Neural progenitor cell (in vitro differentiated cells): ENCODE measurements at places on chromosomes 3 and 15. TPM values are rescaled to one million over a fixed set of nuclear protein-coding genes. Genes with fewer than 3 reads are reported as not detected.

MKRN2 gene
- 26.2 and 26.5 TPM in 2 replicates for total RNA-seq

ROPN1 gene
- total RNA-seq, result not detected in 2 replicates

SNURF gene
- 21.1 and 40.1 TPM in 2 replicates for total RNA-seq

TM4SF18 gene
- not detected in 2 replicates for total RNA-seq

MCF2L2 gene
- 10.4 and 11.1 TPM in 2 replicates for total RNA-seq

SLC41A3 gene
- total RNA-seq, result 24.9 and 52.3 TPM in 2 replicates

DNA sequence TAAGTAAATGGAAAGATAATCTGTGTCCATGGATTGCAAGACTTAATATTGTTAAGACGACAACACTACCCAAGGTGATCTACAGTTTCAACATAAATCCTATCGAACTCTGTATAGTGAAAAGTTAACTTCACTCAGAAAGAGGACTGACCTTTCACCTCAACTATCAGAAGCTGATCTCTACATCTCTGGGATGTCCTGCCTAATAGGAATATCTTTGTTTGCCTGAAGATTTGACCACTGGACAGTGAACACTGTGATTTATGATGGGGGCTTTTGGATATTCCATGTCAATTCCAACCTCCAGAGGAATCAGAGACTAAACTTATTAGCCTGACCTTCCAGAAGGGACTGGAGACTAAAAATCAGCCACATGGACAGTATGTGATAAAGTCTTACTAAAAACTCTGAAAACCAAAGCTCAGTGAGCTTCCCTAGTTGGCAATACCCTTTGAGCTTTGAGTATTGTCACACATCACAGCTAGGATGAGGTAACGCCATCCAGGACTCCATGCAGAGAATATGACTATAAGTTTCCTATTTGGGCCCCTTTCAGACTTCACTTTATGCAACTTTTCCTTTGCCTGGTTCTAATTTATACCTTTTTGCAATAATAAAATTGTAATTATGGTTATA is 164.9 kb upstream of the SETMAR start:
- H3K4me3 ChIP-seq, result no peak overlapping the region
- no peak for DNase-seq
- H3K4me1 ChIP-seq, result no peaks in the 10 kb centered on the region
- no peaks in the 10 kb centered on the region for H3K27me3 ChIP-seq
- no peak overlapping the region for H3K27ac ChIP-seq

GRCh38 chr3:100069472-100069871 is 44.8 kb downstream of the FILIP1L start:
- no peaks in the 10 kb centered on the region for H3K27me3 ChIP-seq
- peaks cover 11% of the 10 kb centered on the region for H3K4me1 ChIP-seq
- H3K36me3 ChIP-seq, result no peaks in the 10 kb centered on the region

- H3K4me3 ChIP-seq, result no peak overlapping the region
- no peaks in the 10 kb centered on the region for H3K27me3 ChIP-seq
- no peaks in the 10 kb centered on the region for H3K36me3 ChIP-seq
- H3K4me1 ChIP-seq, result peaks cover 13% of the 10 kb centered on the region
These were observed 420.7 kb downstream of the ZNF385D start for GRCh38 chr3:21330293-21330692.

DNA sequence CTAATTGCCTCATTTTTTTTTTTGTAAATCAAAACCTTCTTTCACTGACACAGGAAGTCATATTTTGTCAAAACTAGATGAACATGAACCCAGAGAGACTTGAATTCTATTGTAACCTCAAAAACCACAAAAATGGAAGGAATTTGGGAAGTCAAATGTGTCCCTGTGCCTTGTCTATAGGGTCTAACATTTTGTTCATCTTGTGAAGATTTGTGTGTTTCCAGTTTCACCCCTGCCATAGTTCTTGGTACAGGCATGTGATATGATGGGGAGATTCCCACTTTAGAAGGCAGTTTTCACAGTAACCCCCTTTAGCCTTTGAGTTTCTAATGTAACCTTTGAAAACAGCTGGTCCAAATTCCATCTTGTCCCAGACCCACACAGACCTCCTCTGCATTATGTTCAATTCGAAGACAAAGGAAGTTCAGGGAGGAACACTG is 318.5 kb upstream of the ADAMTS9 start:
- H3K36me3 ChIP-seq, result no peaks in the 10 kb centered on the region
- no peak for DNase-seq
- no peaks in the 10 kb centered on the region for H3K4me1 ChIP-seq
- no peaks in the 10 kb centered on the region for H3K27me3 ChIP-seq
- H3K4me3 ChIP-seq, result no peak overlapping the region

DNA sequence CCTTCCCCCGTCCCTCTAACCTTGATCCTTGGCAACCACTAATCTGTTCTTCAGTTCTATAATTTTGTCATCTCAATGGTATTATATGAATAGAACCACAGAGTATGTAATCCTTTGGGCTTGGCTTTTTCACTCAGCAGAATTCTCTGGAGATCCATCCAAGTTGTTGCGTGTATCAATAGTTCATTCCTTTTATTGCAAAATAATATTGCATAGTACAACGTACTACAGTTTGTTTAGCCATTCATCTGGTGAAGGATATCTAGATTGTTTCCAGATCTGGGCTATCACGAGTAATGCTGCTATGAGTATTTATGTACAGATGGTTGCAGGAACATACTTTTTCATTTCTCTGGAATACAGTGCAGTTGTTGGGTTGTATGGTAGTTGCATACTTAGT is 76.2 kb downstream of the PLXNA1 start:
- no peak for DNase-seq
- H3K27ac ChIP-seq, result no peak overlapping the region
- no peaks in the 10 kb centered on the region for H3K27me3 ChIP-seq
- peaks cover 5% of the 10 kb centered on the region for H3K4me1 ChIP-seq

DNA sequence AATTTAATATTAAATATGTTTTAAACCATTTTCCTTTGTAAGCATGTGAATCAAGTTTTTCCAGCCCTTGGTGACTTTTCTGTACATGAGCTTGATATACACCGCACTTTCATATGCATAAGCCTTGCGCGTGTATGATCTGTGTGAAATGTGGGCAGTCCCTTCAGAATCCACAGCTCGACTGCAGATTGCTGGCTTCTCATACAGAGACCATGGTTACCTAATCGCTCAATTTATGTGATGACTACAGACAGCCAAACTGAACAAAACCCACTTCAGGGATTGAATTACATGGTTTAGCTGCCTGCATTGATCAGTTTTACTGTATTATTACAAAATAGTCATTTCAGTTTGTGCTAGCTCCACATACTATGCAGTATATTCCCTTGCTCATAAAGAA is 212.3 kb upstream of the NECTIN3 start:
- no peak overlapping the region for H3K4me3 ChIP-seq
- no peak for DNase-seq
- H3K27ac ChIP-seq, result no peak overlapping the region
- no peaks in the 10 kb centered on the region for H3K27me3 ChIP-seq

GRCh38 chr15:73515527-73515926 is 72.6 kb downstream of the REC114 start:
- H3K4me1 ChIP-seq, result peaks cover 14% of the 10 kb centered on the region
- H3K27me3 ChIP-seq, result no peaks in the 10 kb centered on the region
- no peak for DNase-seq
- no peak overlapping the region for H3K4me3 ChIP-seq

DNA sequence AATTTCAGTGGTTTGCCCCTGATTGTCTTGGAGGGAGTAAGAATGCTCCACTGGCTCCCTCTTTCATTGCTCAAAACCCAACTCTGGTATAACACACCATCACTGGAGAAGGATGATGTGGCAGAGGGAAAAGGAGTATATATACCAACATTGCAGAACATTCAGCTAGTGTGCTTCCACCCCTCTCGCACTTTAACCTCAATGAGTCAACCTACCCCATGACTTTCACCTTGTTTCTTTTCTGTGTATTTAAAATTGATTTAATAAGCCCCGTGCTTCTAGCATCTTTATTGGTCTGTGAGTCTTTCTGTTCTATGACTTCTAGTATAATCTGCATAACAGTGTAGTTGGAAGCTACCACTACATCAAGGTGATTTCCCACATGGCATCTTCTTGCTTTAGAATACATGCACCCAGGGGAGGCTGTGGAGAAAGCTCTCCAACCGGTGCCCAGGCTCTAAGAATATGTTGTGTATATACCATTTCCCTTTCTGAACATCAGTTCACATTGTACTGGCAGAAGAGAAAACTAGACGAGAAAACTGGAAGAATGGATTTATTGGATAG is 595.1 kb upstream of the TGFBR2 start:
- no peak overlapping the region for H3K27ac ChIP-seq
- no peak for DNase-seq
- no peaks in the 10 kb centered on the region for H3K27me3 ChIP-seq
- no peaks in the 10 kb centered on the region for H3K4me1 ChIP-seq
- H3K36me3 ChIP-seq, result no peaks in the 10 kb centered on the region

- no peaks in the 10 kb centered on the region for H3K36me3 ChIP-seq
- H3K27ac ChIP-seq, result no peak overlapping the region
- no peaks in the 10 kb centered on the region for H3K27me3 ChIP-seq
- no peak for DNase-seq
These were observed 155.8 kb downstream of the EPHA6 start for GRCh38 chr3:96970211-96970610.

DNA sequence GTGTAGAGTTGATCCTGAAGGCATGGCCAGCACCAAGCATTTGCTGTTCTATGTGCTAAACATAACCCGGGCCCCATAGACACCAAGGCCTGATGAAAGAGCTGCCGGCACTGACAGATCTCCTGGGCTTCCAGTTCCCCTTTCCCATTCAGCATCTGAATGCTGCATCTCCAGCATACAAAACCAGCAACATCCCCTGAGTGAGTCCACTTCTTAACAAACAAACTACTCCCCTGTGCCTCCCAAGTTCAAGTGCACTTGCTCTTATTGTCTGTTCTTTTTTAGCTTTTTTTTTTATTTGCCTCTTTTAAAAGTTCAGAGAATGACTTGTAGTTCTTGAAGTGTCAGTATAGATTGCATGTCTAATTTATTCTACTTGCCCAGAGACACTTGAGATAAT is 156.0 kb downstream of the EDEM1 start:
- H3K4me1 ChIP-seq, result peaks cover 15% of the 10 kb centered on the region
- no peak for DNase-seq
- no peak overlapping the region for H3K4me3 ChIP-seq
- H3K36me3 ChIP-seq, result no peaks in the 10 kb centered on the region
- H3K27ac ChIP-seq, result no peak overlapping the region
